Activated CD4-positive, alpha-beta T cell treated with anti-CD3 and anti-CD28 coated beads for 48 hours (primary cell): ENCODE measurements at places on chromosomes 11 and 22.
A peak's percentile ranks its signal among the peaks of the same experiment; 100 is the strongest.

- DNase-seq: peak; percentile 38
These were observed 53.6 kb downstream of the GRAMD4 start for GRCh38 chr22:46673662-46674236.

GRCh38 chr11:86182976-86183584, 61.5 kb upstream of the EED start:
- peak; percentile 87 for DNase-seq

DNA sequence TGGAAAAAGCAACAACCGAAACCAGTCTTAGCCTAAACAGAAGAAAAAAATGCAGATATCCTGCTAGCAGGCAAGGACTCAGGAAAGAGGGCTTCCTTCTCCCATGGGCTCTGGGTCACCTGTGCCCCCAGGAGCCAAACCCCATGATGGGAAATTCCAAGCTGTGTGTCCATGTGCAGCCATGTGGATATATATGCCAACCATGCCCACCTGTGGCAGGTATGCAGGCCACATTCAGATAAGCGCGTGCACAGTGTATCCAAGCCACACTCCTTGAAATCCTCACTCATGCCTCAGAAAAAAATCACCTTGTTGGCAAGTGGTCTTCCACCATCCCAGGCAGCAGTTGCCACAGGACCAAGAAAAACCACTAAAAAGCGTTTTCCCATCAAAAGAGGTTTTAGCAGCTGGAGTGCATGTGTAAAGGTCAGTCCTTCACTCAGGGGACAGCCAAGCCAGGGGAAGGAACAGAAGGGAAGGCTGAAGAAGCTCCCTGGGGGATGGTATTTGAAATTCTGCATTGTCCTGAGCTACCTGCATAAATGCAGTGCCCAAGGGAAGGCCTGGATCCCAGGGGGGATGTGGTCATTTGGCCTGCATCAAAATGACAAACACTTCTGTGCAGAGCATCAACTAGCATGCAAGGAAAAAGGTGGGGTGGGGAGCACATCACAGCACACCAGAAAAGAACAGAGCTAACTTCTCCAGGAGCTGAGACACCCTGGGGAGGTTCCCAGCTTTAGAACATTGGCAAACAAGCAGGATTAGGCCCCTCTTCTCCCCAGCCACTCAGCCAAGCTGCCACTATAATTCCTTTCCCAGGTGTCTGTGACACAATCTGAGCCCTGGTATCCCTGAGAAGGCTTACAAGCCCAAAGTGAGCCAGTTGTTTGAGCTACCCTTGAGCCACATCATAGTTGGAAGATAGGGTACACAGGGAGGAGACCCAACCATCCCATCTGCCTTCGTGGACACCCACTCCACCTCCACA, 76.2 kb downstream of the GALNT18 start:
- no peak for DNase-seq

GRCh38 chr22:30195245-30196140, 51.1 kb downstream of the LIF start:
- peak; percentile 25 for DNase-seq

DNA sequence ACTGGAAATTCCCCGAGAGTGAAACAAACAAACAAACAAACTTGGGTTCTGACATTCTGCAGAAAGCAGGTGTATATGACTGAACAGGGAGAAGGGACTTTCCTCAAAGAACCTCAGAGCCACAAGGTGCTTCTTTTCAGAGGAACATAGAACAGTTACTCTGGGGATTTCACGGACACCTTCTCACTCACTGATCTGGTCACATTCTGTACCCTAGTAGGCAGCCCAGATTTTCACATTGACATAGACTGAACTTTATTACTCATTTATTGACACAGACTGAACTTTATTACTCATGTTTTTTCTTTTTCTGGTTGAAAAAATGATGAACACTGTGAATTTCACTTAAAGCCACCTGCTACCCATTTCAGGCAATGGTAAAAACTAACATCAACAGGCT, 263.0 kb downstream of the OPCML start:
- DNase-seq: no peak

- DNase-seq: peak; percentile 24
These were observed 1.0 kb downstream of the RTN3 start for GRCh38 chr11:63682066-63683021.

DNA sequence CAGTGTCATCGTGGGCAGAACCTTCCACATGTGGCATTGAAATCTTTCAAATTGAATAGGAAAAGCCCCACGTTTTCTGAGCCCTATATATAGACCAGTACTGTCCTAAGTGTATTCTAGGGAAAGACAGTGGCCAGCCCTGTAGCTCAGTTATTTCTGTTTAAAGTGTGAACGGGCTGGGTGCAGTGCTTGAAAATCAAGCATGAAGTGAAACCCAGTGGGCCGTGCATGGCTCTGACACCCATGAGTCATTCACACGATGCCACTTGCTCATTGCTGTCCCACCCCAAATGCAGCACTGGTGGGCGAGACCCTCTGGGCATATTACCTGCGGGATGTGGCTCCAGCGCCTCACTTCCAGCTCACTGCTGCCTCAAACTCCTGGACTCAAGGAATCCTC, 29.8 kb upstream of the CCDC188 start:
- no peak for DNase-seq

DNA sequence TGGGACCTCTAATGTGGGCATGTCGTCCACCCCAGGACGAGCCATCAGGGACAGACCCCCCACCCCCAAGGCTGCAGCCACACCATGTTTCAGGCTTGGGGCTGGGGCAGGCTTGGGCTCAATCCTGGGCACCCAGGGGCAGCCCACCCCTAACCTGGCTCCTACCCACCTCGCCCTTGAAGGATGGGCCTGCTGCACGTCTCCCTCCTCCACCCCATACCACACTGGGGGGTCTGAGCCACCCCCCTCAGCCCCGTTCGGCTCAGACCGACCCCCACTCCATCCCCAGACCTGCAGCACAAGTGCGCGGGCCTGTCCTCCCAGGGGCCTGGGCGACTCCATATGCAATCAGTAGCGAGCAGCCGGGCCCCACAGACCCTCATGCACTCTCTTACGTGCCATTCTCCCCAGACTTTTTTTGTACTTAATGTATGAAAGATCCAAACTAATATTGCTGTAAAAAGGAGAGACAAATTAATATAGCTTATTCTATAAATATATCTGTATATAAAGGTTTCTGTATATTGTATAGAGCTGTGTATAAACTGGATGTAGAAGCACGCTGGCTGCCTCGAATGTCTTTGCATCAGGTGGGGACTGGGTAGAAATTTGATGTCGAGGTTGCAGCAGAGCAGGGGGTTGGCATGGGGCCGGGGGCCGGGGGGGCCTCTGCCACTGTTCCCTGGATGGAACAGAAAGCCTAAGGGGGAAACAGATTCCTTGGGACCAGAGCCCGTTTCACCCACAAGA, 5.8 kb upstream of the MYRF start:
- no peak for DNase-seq

GRCh38 chr11:29243616-29244015, 773.2 kb downstream of the KCNA4 start:
- DNase-seq: no peak

GRCh38 chr22:40309631-40310030, 36.7 kb upstream of the ADSL start:
- DNase-seq: no peak

DNA sequence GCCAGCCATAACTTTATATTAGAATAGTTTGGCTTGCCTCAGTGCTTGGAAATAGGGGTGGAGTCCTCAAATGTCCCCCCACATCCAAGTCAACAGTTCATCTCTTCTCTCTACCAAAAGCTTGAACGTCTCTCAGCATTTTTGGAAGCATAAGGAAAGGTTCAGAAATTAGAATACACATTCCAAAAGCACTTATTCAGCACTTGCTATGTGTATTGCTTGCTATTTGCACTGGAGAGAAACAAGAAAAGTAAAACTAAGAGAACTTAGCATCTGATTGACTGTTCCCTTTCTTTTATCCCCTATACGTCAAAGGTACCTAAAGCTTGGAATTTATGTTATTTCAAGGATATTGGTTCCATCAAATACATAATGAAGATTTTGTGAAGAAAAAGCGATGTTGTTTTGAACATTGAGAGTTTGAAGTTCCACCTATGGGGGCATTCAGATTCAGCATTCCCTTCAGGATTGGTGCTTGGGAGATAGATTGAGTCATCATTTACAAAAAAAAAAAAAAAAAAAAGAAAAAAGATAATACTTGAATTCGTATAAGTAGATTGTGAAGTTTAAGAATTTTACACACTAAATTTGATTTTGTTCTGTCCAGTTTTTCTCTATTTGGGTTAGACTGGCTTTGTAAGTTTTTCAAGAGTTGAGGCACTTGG, 1.3 kb downstream of the TBRG1 start:
- no peak for DNase-seq

DNA sequence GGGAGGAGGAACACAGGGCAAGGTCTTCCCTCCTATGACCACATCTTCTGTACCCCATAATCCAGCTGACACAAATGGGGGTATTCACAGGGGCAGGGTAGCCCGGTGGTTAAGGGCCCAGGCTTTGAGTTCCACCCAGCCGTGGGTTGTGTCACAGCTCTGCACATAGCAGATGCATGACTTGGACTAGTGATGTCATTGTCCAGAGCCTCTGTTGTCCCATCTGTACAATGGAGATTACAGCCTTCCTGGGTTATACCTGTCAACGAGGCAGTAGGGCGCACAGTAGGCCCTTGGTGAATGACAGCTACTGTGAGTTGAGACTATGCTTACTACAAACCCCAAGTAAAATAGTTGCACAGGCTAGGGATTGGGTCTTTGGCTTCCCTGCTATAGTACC, 99.3 kb upstream of the CRYBB3 start:
- DNase-seq: no peak

GRCh38 chr11:63872800-63873197, 33.9 kb downstream of the MARK2 start:
- DNase-seq: no peak

GRCh38 chr11:104259121-104259610, 95.2 kb upstream of the PDGFD start:
- no peak for DNase-seq

GRCh38 chr11:79406376-79406775, 34.5 kb downstream of the TENM4 start:
- no peak for DNase-seq

GRCh38 chr22:50576806-50577696, 1.2 kb downstream of the CPT1B start:
- DNase-seq: no peak
